Activated T-helper 9 cell treated with anti-CD3 and anti-CD28 coated beads, Interleukin-2, amount 50 U/mL, for 16 hours (primary cell): ENCODE measurements at places on chromosomes 11 and 22.

DNA sequence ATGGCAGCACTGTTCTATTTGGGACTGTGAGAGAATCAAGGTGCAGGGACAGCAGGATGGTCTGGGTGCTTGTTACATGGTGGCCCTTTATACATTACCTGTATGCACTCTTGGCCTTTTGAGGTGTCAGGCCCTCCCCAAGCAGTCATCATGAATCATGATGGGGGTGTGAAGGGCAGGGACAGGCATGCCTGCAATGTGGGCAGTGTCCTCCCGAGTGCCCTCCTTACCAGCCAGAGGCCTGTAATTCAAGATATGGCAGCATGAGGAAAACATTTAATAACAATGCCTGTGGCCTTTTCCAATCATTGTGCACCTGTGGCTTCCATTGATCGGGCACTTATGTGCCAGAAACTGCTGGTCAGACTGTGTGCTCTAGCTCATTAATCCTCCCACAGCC lies 25.5 kb upstream of the CYP2D6 start:
- DNase-seq, result no peak

GRCh38 chr22:26479792-26480610 lies 3.6 kb downstream of the HPS4 start:
- no peak for DNase-seq

DNA sequence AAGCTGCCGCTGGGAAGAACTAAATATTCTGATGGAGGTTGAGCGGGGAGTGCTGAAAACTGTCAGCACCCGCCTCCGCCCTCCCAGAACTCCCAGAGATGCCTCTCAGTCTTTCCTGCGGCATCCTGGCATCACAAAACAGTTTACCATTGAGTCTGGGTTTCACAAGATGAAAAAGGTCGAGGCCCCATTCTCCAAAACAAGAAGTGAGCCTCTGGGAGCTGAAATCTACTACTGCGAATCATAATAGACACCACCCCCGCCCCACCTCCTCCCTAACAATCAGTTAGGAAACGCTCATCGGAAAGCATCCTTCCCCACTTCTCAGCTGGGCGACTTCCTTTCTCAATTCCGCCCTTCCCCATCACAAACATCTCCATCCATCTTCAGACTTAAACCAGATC lies 1.0 kb downstream of the SUN2 start:
- no peak for DNase-seq

- no peak for DNase-seq
These were observed 582.3 kb upstream of the CHORDC1 start for GRCh38 chr11:90805172-90805571.

DNA sequence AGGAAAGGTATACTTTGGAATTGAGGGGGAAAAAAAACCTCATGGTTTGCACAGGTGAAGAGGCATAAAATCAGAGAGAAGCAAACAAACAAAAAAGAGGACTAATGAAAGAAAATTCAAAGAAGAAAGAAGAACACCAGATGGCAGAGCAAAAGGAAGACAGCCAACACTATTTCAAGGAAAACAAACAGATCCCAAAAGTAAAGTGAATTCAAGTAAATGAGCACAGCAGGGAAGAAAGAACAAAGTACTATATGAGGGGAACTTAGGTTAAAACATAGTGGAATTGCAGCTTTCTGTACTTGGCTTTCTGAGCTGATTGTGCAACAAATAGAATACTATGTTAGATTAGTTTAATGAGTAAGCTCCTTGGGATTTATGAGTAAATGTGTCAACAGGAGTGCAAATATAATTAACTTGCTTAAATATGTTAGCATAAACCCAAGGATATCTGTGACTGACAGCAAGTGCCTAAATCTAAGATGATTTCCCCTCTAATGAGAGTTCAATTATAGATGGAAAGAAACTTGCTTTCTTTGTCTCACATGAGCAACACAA lies 404.6 kb upstream of the CNTN5 start:
- DNase-seq, result no peak

GRCh38 chr22:43957871-43958270 lies 2.6 kb downstream of the SAMM50 start:
- DNase-seq, result no peak

DNA sequence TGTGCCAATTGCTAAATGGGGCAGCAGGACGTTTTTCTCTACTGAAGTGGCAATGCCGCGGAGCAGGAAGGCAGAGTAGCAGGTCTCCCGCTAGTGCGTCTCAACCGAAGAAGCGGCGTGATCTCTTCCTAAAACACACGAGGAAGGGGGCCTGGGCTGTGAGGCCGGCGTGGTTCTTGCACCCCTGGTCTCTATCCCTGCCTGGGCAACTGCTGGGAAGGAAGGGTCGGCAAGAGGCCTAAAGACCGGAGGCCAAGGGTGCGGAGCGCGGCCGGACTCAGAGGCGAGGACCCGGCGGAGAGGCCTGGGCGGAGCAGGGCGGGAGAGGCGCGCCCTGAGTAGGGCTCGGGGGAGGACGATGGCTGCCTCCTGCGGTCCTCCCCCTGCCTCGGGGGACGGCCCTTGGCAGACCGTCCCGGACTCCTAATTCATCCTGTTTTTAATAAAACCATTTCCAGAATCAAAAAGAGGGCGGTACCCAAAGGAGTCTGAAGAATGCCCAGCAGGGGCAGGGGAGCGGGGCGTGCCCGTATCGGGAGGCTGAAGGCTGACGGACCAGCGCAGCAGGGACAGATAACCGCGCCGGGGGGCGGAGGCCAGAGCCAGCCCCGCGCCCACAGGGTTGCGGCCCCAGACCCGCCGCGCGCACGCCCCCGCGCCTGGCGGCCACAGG lies 572 bp upstream of the APLP2 start:
- peak; percentile 40 for DNase-seq

GRCh38 chr11:88508759-88509581 lies 171.4 kb upstream of the CTSC start:
- DNase-seq, result no peak

DNA sequence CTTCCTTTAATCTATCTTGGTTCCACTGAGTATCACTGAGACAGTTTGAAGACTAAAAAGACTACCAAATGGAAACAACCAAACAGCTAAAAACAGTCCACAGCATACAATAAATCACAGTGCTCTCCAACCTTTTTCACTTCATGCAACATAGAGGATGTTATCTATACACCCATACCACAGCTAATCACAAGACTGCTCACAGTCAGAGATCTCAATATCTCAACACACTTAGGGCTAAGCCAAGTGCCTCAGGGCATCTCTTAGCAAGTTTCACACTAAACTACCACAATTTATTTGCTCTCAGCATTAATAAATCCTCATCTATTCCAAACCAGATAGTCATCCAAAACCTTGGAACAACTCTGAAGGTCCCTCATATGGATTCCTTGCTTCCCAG lies 129.4 kb downstream of the SBF2 start:
- no peak for DNase-seq

DNA sequence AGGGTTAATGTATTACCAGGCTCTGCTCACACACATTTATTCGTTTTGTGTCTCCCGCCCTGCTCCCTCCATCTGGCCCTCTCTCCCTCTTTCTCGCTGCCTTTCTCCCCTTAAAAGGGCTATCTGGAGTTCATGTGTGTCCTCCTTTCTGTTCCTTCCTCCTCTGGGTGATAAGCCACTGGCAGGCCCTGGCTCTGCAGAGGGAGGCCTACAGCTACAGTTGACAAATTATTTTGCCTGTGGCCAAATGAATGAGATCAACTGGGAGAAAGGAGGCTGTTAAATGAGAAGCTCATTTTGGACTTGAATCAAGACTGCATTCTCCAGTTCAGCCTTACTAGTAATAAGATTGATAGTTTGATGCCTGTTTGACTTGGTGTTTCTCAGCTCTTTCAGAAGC lies 17.5 kb upstream of the OPCML start:
- DNase-seq, result no peak

DNA sequence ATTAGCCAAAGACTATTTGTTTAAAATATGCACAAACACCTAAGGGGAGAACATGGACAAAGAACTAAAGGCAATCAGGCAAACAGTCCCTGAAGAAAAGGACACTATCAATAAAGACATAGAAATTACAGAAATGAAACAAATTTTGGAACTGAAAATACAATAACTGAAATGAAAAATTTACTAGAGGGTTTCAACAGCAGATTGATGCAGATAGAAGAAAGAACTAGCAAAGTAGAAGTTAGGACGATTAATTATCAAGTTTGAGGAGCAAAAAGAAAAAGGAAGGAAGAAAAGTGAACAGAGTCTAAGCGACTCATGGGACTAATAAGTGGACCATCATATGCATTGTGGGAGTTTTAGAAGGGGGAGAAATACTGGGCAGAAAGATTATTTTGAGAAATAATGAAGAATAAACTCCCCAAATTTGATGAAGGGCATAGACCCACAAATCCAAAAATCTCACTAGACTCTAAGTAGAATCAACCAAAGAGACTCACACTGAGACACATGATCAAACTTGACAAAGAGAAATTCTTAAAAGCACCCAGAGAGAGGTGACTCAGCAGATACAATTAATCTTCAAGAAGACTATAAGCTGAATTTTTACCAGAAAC lies 62.9 kb downstream of the JAM3 start:
- DNase-seq, result no peak

GRCh38 chr11:8354622-8355415 lies 91.1 kb upstream of the LMO1 start:
- DNase-seq, result no peak

DNA sequence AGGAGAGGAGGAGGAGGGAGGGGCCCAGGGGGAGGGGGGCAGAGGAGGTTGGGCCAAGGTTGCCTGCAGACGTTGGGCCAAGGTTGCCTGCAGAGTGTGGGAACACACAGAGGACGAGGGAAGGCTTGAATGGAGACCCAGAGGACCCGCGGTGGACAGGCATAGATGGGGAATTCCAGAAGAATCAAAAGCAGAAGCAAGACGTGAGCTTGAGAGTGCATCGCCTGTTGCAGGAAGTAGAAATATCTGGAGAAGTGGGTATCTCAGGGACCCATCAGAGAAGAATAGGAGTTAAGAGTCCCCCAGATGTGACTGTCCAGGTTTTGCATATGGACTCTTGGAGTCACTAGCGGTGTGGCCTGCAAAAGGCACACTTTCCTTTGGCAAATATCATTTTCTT lies 670.2 kb downstream of the TBC1D22A start:
- no peak for DNase-seq

- no peak for DNase-seq
These were observed 24.1 kb downstream of the KCNE3 start for GRCh38 chr11:74443071-74443864.

- no peak for DNase-seq
These were observed 45.3 kb upstream of the NECTIN1 start for GRCh38 chr11:119774172-119774763.

- no peak for DNase-seq
These were observed 120.7 kb upstream of the TOP3B start for GRCh38 chr22:22103078-22103875.

GRCh38 chr11:96219981-96220623 lies 122.9 kb downstream of the MAML2 start:
- DNase-seq, result no peak

DNA sequence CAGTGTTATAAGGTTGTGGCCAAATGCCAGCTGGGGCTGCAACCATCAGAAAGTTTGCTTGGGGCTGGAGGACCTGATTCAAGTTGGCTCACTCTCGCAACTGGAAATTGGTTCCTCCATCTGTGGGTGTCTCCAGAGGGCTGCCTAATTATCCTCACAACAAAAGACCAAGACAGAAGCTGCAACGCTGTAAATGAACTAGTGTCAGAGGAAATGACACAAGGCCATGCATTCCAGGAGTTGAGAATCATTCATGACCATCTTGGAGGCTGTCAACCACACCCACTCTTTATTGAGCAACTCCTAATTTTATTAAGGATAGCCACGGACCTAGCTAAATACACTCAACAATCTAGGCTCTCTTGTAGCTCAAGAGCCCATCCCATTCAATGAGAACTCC lies 1060.8 kb downstream of the OPCML start:
- no peak for DNase-seq

GRCh38 chr11:8730697-8731020 lies 48.1 kb downstream of the RPL27A start:
- no peak for DNase-seq

DNA sequence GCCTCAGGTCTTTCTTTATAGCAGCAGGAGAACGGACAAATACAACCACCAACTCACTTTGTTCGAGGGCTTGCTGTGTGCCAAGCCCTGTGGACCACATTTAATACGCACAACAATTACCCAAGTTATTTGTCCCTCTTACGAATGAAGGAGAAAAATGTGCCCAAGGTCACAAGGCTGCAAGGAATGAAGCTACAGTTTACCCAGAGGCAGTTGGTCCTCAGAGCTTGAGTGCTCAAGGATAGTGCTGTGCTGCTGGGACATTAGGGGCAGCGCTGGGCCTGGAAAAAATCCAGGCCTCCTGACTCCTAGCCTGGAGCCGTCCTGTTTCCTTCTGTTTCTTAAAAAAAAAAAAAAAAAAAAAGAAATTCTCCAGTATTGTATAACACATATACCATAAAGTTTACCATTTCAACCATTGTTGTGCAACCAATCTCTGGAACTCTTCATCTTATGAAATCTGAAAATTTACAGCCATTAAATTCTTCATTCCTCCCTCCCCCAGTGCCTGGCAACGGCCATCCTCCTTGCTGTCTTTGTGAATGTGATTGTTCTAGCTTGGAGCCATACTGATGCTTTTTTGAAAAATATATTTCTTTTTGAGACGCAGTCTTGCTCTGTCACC lies 1.0 kb upstream of the C11orf86 start:
- no peak for DNase-seq

GRCh38 chr11:125481531-125481930 lies 14.5 kb downstream of the FEZ1 start:
- DNase-seq, result no peak

- no peak for DNase-seq
These were observed 1.3 kb downstream of the RNF169 start for GRCh38 chr11:74749965-74750296.

- DNase-seq, result no peak
These were observed 27.7 kb downstream of the OR6Q1 start for GRCh38 chr11:58058276-58059006.

- no peak for DNase-seq
These were observed 28.0 kb downstream of the KCNQ1OT1 start for GRCh38 chr11:2671748-2672147.

- no peak for DNase-seq
These were observed 3.4 kb downstream of the PTPRJ start for GRCh38 chr11:47983464-47984397.

DNA sequence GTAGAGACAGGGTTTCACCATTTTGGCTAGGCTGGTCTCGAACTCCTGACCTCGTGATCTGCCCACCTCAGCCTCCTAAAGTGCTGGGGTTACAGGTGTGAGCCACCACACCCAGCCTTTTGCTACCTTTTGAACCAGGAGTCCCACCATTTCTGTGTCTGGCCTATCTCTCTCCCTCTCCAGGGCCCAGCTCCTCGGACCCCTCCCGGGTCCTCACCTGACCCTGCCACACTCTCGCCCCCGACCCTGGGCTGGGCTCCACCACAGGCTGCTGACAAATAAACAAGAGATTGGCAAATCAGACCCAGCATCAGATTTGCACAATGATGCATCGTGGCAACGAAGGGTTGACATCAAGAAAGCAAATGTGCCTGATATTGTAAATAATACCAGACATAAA lies 8.8 kb downstream of the KRTAP5-5 start:
- no peak for DNase-seq
